ENCODE measurements at places on chromosomes 13 and 19. TPM values are rescaled to one million over a fixed set of nuclear protein-coding genes. Genes with fewer than 3 reads are reported as not detected.

C5AR2 gene
- polyA plus RNA-seq: 0.01 TPM

GNA15 gene
- polyA plus RNA-seq: 71.9 TPM

NANOS3 gene
- not detected for polyA plus RNA-seq

DNA sequence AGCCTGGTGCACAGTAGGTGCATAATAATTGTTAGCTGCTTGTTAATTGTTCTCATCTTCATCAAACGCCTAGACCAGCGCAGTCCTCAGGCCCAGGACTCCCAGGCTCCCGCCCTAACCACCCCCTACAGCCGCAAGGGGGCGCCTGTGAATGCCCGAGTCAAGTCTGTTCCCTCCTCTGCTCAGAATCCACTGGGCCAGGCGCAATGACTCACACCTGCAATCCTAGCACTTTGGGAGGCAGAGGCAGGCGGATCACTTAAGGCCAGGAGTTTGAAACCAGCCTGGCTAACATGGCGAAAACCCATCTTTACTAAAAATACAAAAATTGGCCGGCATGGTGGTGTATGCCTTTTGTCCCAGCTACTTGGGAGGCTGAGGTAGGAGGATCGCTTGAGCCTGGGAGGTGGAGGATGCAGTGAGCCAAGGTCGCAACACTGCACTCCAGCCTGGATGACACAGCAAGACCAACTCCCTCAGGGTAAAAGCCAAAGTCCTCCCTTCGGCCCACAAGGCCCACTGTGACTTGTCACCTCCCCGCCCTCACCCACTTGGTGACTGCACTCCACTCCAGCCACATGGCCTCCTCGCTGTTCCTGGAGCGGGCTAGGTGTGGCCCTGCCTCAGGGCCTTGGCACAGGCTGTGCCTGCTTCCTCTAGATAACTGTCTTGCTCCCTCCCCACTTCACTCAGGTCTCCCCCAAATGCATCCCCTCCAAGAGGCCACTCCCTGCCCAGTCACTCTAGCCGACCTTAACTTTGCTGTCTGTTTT lies 9.1 kb downstream of the ZNF653 start:
- H3K27me3 ChIP-seq: no peaks in the 10 kb centered on the region
- H3K36me3 ChIP-seq: peaks cover 5% of the 10 kb centered on the region
- peak; percentile 44 for DNase-seq
- H3K4me1 ChIP-seq: peaks cover 5% of the 10 kb centered on the region
- H3K4me3 ChIP-seq: no peak overlapping the region

Measured in keratinocyte (primary cell).